ENCODE measurements at places on chromosomes 3 and 15.

GRCh38 chr15:71914092-71914491 is 103.7 kb downstream of the NR2E3 start:
- DNase-seq = no peak

- peak; percentile 68 for DNase-seq
Observed at GRCh38 chr15:55915221-55915620, 78.2 kb downstream of the NEDD4 start.

GRCh38 chr3:112092496-112093179 is 6.4 kb downstream of the C3orf52 start:
- peak; percentile 20 for DNase-seq

- peak; percentile 42 for DNase-seq
Observed at GRCh38 chr3:152615681-152616080, 219.2 kb upstream of the P2RY1 start.

- DNase-seq = no peak
Observed at GRCh38 chr15:47570044-47570443, 147.3 kb upstream of the SEMA6D start.

DNA sequence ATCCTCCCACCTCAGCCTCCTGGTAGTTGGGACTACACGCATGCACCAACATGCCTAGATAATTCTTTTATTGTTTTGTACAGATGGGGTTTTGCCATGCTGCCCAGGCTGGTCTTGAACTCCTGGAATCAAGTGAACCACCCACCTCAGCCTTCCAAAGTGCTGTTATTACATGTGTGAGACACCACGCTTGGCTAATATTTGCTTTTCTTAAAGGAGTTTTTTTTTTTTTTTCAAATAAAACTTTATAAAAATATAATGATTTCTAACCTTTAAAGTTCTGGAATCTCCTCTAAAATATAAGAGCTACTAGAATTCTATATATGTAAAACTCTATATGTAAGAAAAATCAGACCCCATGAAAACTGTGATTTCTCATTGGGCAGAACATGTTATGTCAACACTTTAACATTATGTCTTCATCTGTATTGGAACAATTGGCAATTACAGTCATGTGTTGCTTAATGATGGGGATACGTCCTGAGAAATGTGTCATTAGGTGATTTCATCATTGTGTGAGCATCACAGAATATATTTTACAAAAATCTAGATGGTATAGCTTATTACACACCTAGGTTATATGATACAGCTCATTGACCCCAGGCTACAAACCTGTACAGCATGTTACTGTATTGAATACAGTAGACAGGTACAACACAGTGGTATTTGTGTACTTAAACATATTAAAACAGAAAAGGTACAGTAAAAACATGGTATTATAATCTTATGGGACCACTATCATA is 377.0 kb downstream of the PLCL2 start:
- DNase-seq = peak; percentile 6

GRCh38 chr3:48187579-48188265 is 495 bp downstream of the CDC25A start:
- DNase-seq = no peak

DNA sequence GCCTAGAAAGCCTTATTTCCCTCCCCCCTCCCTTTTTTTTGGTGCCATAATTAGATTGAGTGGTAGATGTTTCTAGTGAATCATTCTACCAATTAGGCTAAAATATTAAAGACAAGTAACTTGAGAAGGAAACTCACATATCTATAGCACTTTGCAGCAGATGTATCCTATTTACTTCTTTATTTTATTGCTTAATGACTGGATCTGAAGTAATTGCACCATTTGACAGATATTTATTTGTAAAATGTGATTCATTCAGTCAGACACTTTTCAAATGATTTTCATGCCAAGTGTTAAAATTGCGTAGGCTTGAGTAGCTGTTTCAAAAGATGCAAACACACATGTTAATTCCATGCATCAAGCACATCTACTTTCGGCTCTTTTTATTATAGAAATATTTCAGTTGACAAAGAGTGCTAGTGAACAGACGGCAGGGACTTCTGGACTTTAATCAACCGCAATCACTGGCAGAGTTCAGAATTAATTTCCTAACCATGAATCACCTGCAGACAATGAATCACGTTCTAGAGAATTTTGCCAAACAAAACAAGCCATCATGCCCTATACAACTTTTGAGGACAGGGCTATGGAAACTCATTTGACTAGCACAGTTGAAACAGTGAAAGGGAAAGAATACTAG is 636.8 kb downstream of the MECOM start:
- peak; percentile 92 for DNase-seq

GRCh38 chr15:58233341-58233740 is 95.2 kb downstream of the AQP9 start:
- no peak for DNase-seq

GRCh38 chr15:80478075-80478474 is 73.9 kb downstream of the ARNT2 start:
- peak; percentile 62 for DNase-seq

GRCh38 chr3:124292329-124292728 is 300.4 kb upstream of the ROPN1 start:
- DNase-seq = no peak

- DNase-seq = no peak
Observed at GRCh38 chr3:186380622-186381380, 18.8 kb upstream of the DGKG start.

DNA sequence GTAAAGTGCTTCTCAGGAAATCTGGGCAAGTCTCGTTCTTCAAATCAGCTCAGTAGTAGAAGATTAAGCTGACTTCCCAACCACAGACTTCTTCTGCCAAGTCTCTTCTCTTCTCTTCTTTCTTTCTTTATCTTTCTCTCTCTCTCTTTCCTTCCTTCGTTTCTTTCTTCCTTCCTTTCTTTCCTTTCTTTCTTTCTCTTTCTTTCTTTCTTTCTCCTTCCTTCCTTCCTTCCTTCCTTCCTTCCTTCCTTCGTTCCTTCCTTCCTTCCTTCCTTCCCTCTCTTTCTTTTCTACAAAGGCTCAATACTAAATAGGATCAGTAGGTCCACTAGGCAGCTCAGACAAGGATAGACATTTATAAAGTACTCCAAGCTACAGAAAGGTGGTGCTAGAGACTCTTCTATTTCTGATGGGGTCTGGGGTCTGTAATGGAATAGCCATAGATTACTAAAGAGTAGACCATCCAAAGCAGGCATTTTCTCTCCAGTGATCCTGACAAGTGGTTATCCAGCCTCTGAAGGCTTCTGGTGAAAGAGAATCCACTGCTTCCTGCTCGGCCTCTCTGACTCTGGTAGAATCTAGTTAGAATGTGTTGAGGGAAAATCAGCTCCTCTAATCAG is 100.8 kb downstream of the TPRG1 start:
- peak; percentile 31 for DNase-seq

GRCh38 chr3:2847062-2847841 is 262.9 kb downstream of the IL5RA start:
- no peak for DNase-seq

DNA sequence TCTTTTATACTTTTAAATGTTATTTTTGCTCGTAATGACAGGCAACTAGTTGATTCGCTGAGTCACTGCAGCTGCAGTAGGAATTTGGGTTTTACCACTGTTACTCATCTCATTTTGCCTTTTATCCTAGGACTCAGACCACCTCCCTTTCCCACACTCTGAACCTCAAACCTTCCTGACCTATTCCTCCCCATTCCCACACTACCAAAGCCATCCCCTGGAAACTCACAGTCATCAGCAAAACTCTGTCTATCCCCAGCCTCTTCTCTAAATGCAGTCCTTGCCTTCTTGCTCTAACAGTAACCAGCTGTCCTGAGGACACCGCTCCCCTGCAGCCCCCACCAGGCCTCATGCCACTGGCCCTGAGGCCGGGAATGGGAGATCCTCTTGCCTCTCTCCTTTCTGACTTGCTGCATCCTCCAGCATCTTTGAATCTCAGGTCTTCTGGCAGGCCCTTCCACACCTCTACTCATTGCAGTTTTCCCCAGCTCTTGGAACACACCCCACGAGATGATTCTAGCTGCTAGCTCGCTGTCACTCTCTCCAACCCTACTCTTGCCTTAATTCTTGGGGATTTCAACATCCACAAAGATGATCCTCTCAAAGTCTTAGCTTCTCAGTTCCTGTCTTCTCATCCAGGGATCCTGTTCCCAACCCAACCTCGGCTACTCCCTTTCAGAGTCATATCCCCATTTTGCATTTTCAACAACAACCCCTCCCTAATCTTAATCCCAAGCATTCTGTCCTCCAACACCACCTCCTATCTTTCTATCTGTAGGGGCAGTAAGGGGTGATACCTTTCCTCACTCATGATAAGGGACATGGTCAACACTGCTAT is 55.9 kb upstream of the C3orf80 start:
- DNase-seq = peak; percentile 89

DNA sequence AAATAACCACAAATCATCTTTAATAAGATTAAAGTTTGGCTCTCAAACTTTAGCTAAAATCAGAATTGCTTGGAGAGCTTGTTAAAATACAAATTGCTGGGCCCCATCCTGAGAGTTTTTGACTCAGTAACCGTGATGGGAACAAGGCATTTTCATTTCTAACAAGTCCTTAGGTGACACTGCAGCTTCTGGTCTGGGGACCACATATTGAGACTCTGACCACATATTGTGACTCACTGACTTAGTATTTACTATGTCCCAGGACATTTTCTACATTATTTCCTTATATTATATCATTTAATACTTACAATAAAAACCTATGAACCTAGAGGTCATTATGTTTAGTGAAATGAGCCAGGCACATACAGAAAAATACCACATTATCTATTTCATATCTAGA is 164.5 kb downstream of the ZMAT3 start:
- DNase-seq = peak; percentile 1

GRCh38 chr3:46703013-46703520 is 1.9 kb downstream of the TMIE start:
- no peak for DNase-seq

- DNase-seq = peak; percentile 4
Observed at GRCh38 chr3:130379274-130379673, 33.8 kb downstream of the COL6A5 start.

- DNase-seq = no peak
Observed at GRCh38 chr3:12234192-12234591, 54.7 kb upstream of the PPARG start.

DNA sequence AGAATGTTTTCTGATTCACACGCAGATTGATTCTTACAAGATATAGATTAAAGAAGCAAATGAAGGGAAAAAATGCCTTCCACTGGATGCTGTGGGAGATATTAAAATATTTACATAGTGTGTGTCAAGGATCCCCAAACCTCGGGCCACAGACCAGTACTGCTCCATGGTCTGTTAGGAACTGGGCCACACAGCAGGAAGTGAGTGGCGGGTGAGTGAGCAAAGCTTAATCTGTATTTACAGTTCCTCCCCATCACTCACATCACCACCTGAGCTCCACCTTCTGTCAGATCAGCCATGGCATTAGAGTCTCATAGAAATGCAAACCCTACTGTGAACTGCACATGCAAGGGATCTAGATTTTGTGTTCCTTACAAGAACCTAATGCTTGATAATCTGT is 552.6 kb upstream of the GOLIM4 start:
- DNase-seq = no peak

DNA sequence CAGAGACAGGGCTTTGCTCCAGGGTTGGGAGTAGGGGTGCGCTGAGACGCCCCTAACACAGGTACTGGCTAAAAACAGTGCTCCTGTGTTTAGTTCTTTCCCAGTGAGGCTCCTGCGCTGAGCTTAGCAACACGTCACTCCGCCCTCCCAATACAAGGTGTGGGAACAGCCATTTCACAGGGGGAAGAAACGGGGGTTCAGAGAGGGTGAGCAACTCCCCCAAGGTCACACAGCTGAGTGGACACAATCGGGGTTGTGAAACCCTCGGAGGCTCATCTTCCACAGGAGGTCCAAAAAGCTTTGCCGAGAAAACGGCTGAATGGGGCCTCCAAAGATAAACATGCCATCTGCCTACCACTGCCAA is 628 bp downstream of the PRRT3 start:
- no peak for DNase-seq

DNA sequence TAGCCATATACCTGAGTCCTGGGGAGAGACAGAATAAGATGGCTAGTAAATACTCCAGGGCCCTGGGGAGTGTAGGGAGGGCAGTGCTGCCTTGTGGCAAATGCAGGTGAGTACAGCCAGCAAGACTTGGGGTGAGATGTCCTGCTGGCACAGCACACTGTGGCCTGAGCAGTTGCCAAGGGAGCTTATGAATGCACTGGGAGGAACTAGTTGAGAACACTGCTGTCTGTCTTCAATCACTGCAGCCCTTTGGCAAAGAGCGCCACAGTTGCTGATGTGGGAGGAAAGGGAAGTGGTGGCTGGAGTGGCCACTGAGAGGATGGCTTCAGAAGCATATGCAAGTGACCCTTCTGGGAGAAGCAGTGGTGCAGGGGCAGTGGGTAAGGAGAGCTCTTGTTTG is 264.6 kb downstream of the RORA start:
- no peak for DNase-seq

GRCh38 chr15:83320844-83321243 is 36.4 kb upstream of the BNC1 start:
- peak; percentile 54 for DNase-seq

GRCh38 chr15:69289342-69290146 is 9.2 kb upstream of the PAQR5 start:
- DNase-seq = no peak

- DNase-seq = no peak
Observed at GRCh38 chr3:170732660-170733245, 137.2 kb downstream of the RPL22L1 start.

GRCh38 chr3:9397906-9398699 is 688 bp downstream of the SETD5 start:
- DNase-seq = peak; percentile 51

DNA sequence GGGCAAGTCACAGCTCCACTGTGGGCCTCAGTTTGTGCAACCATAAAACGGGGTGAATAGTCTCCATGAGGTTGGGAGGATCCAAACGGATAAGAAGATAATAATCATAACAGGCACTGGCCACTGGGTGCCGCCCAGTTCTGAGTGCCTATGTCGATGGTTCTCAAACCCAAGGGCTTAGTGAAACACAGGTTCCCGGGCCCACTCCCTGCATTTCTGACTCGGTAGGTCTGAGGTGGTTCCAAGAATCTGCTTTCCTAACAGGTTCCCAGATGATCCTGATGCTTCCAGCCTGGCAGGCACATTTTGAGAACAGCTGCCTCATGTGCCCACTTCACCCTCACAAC is 21.2 kb downstream of the ALS2CL start:
- no peak for DNase-seq

- DNase-seq = no peak
Observed at GRCh38 chr3:30660656-30661055, 54.3 kb downstream of the TGFBR2 start.

- no peak for DNase-seq
Observed at GRCh38 chr3:163508206-163508605, 1570.1 kb downstream of the SI start.
